ENCODE measurements at places on chromosomes 1 and 21.

- peaks cover 24% of the 10 kb centered on the region for H3K27me3 ChIP-seq
- no peak for DNase-seq
- H3K4me1 ChIP-seq = no peaks in the 10 kb centered on the region
- H3K36me3 ChIP-seq = no peaks in the 10 kb centered on the region
- no peak overlapping the region for H3K27ac ChIP-seq
Observed at GRCh38 chr1:47629201-47629600, 191.4 kb downstream of the FOXD2 start.

DNA sequence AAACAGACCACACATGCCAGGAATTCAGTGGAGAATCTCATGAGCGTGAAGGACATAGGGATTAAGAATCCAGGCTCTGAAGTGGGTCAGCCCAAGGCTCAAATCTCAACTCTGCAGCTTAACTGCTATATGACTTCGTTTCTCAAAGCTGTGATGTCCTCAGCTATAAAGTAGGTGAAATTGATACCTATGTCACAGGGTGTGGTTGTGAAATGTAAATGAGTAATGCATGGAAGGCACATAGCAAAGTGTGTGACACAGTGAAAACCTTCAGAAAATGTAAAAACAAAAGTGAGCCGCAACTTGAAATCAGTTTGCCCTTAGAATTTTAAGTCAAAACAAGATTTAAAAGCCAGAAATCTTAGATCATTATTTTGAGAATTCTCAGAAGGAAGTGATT, 145.7 kb upstream of the PRMT6 start:
- no peaks in the 10 kb centered on the region for H3K4me1 ChIP-seq
- no peaks in the 10 kb centered on the region for H3K36me3 ChIP-seq
- no peaks in the 10 kb centered on the region for H3K27me3 ChIP-seq
- H3K4me3 ChIP-seq = no peak overlapping the region

GRCh38 chr21:37210130-37210529, 57.0 kb downstream of the VPS26C start:
- H3K36me3 ChIP-seq = peaks cover 4% of the 10 kb centered on the region
- H3K4me1 ChIP-seq = peaks cover 16% of the 10 kb centered on the region
- H3K4me3 ChIP-seq = no peak overlapping the region
- DNase-seq = no peak

GRCh38 chr1:203440771-203441170, 34.8 kb upstream of the PRELP start:
- H3K27me3 ChIP-seq = peaks cover 16% of the 10 kb centered on the region
- H3K4me3 ChIP-seq = no peak overlapping the region
- DNase-seq = no peak
- no peaks in the 10 kb centered on the region for H3K4me1 ChIP-seq
- no peak overlapping the region for H3K27ac ChIP-seq

GRCh38 chr1:29408831-29409605, 172.7 kb downstream of the PTPRU start:
- no peaks in the 10 kb centered on the region for H3K4me1 ChIP-seq
- H3K27ac ChIP-seq = no peak overlapping the region
- DNase-seq = no peak
- no peaks in the 10 kb centered on the region for H3K36me3 ChIP-seq
- peaks cover 15% of the 10 kb centered on the region for H3K27me3 ChIP-seq

DNA sequence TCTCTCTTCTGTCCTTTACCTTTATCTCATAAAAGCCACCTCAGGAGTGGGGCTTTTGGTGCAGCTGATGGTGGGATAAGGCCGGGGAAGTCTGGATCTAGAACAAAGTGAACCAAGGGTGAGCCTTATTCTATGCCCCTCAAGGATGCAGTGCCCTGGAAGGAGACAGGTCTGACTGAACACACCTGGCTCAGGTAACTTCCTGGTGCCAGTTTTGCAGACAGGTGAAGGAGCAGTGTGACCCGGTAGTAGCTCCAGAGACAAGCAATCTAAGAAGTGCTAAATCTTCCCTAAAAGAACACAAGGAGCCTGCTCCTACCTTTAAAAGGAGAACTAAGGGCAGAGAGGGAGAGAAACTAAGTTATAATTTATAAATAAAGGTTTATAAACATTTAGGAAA, 2.9 kb downstream of the KCNJ15 start:
- no peak overlapping the region for H3K27ac ChIP-seq
- no peak for DNase-seq
- peaks cover 9% of the 10 kb centered on the region for H3K27me3 ChIP-seq
- no peaks in the 10 kb centered on the region for H3K36me3 ChIP-seq
- no peak overlapping the region for H3K4me3 ChIP-seq

DNA sequence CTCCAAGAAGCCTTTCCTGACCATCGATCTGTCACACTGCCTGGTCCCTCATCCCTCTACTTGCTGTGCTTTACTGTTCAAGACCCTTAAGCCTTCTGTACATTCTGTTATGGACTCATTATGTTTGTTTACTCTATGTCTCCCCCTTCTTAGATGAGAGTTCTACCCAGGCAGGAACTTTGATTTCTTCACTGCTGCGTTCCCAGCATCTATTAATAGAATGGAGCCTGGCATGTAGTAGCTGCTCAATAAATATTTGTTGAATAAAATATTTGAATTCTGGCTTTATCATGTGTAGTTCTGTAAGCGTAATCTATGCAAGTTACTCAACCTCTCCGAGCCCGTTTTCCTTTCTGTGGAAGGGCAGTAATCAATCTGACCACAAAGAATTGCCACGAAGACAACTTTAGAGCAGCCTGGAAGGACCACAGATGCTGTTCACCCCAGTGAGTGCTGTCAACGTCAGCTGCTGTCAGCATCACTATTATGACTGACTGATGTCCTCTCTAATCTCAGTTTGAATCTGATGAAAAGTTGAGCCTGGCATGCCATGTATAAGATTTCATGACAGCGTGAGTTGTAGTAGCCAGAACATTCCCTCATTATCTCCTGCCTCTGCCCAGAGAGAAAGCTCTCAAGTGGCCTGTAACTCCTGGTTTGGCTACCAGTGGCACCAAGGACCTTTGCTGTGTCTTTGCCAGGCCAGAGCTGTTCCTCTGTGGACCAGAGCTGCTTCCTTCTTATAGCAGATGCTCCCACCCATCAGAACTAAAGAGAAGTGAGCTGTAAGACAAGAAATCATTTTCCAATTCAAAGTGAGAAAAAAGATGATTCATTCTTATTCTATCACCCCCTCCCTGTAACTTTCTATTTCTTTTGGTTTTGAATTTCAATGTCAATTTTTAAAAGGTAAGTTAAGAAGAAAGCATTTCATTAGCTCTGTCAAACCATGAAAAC, 94.5 kb downstream of the PRDM2 start:
- no peak for DNase-seq
- peak overlapping the region; percentile 2 for H3K27ac ChIP-seq
- peaks cover 61% of the 10 kb centered on the region for H3K36me3 ChIP-seq
- H3K4me1 ChIP-seq = peaks cover 32% of the 10 kb centered on the region

DNA sequence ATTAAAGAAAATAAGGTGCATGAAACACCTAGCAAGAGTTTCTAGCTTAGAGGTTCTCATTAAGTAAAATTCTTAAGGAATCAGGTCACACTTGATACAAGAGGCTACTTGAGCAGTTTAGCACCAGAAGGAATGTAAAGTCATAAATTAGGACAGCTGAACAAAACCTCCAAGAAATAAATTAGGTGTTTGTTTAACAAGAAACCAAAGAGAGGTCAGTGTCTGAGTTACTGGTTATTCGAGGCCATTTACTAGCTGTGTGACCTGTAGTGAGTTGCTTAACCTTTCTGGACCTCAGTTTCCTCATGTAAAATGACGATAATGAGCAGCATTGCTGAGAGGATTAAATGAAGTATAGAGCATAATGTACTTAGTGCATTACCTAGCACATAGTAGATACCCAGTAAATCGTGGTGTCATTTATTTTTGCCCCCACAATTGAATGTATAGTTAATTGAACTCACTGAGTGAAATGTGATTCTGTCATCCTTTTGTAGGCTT, 908 bp upstream of the ELK4 start:
- H3K27me3 ChIP-seq = no peaks in the 10 kb centered on the region
- H3K4me3 ChIP-seq = peak overlapping the region; percentile 80
- H3K36me3 ChIP-seq = peaks cover 12% of the 10 kb centered on the region

DNA sequence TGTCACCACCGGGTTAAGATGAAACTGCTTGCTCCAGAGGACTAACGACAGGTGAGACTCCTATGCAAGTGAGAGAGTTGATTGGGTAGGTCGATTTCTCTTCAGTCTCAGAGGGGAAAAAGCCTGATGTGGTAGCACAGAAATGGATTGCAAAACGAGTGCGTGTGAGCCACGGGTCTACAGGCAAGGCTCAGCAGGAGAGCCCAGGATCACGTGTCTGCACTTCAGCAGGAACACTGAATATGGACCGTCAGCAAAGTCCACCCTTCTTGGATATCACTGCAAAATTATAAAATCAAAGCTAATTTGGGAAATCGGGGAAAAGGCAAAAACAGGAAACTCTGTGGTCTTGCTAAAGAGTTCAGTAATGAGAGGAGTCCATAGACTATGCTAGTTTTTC, 107.7 kb upstream of the ZNF648 start:
- no peaks in the 10 kb centered on the region for H3K36me3 ChIP-seq
- H3K4me3 ChIP-seq = no peak overlapping the region
- no peak overlapping the region for H3K27ac ChIP-seq

DNA sequence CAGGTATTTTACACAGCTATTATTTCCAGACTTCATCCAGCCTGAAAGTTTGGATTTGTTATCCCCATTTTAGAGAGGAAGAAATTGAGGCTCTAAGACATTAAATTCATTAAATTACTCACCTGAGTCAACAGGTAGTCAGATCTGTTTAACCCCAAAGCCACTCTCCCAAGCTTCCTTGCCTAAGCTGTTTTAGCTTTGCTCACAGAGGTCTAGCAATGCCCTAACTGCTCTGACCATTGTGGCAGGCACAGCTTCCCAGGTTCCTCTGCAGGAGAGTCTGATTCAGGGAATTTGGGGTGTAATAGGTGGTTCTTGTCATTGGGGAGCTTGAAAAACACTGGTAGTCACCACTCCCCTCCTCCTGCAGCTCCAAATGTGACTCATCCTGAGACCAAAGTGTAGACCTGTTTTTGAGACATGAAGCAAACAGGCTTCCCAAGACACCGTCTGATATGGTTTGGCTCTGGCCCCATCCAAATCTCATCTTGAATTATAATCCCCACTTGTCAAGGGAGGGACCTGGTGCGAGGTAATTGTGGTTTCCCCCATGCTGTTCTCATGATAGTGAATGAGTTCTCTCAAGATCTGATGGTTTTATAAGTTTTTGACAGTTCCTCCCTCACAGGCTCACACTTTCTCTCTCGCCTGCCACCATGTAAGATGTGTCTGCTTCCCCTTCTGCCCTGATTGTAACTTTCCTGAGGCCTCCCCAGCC, 142.8 kb upstream of the DNAH14 start:
- peaks cover 10% of the 10 kb centered on the region for H3K4me1 ChIP-seq
- no peak overlapping the region for H3K4me3 ChIP-seq
- no peaks in the 10 kb centered on the region for H3K27me3 ChIP-seq
- no peak overlapping the region for H3K27ac ChIP-seq

DNA sequence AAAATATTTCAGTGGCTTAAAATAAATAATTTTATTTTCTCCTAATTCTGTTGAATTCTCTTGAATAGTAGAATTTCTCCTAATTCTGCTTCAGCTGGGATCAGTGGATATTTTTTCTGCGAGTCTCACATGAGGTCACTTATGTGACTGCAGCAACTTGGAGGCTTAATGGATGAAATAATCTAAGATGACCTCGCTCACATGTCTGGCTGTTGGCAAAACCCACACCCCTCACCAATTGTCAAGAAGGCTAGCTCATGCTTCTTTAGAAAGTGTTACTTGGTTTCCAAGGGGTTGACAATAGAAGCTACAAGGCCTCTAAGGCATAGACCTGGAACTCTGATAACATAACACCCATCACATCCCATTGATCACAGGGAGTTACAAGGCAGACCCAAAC, 156.9 kb upstream of the DPYD start:
- H3K4me1 ChIP-seq = no peaks in the 10 kb centered on the region
- DNase-seq = no peak
- no peaks in the 10 kb centered on the region for H3K27me3 ChIP-seq
- H3K27ac ChIP-seq = no peak overlapping the region
- H3K36me3 ChIP-seq = no peaks in the 10 kb centered on the region
- H3K4me3 ChIP-seq = no peak overlapping the region

GRCh38 chr21:43352568-43353281, 74.2 kb downstream of the SIK1 start:
- H3K27ac ChIP-seq = no peak overlapping the region
- H3K4me1 ChIP-seq = peaks cover 2% of the 10 kb centered on the region
- H3K36me3 ChIP-seq = no peaks in the 10 kb centered on the region
- no peak for DNase-seq
- H3K27me3 ChIP-seq = no peaks in the 10 kb centered on the region
- no peak overlapping the region for H3K4me3 ChIP-seq

DNA sequence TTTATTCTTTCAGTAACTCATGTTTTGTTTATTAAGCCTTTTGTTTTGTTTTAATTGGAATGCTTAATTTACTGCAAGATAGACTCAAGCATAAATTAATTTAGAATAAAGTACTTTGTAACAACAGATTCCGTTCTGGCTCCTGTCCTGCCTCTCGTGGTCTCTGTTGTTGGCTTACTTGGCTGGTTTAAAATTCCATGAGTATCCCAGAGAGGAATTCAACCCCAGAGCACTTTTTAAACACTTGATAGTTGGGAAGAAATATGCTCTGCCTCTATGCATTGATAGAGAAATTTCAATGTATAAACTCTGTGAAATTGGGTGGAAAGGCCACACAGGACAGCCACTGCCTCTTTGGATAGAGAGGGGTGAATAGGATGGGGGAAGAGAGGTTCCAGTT, 89.7 kb downstream of the ATP5PO start:
- H3K27ac ChIP-seq = no peak overlapping the region
- peaks cover 3% of the 10 kb centered on the region for H3K36me3 ChIP-seq
- H3K27me3 ChIP-seq = no peaks in the 10 kb centered on the region
- no peak for DNase-seq

DNA sequence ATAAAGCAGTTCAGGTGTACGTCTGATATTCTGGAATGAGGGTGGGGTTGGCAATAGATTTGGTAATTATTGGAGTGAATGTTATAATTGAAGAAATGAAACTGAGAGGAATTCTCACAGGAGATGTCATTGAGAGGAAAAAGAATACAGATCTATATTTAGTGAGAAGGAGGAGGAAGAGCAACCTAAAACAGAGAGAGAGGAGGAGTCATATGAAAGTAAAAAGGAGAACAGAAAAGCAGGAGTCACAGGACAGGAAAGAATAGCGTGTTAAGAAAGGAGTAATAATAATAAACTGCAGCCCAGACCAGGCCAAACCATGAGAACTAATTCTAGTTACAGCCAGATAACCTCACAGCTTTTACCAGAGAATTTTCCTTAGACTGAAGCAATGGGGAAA, 62.7 kb upstream of the MROH9 start:
- no peak overlapping the region for H3K27ac ChIP-seq
- H3K27me3 ChIP-seq = peaks cover 55% of the 10 kb centered on the region
- H3K4me1 ChIP-seq = no peaks in the 10 kb centered on the region
- no peaks in the 10 kb centered on the region for H3K36me3 ChIP-seq

GRCh38 chr1:94535095-94535494, 6.5 kb downstream of the F3 start:
- H3K4me3 ChIP-seq = no peak overlapping the region
- H3K27ac ChIP-seq = no peak overlapping the region
- DNase-seq = no peak
- no peaks in the 10 kb centered on the region for H3K36me3 ChIP-seq
- H3K4me1 ChIP-seq = no peaks in the 10 kb centered on the region
